Ascending aorta (tissue), 2 donors: ENCODE measurements at places on chromosomes 7 and 10. TPM values are rescaled to one million over a fixed set of nuclear protein-coding genes. Genes with fewer than 3 reads are reported as not detected.
A peak's percentile ranks its signal among the peaks of the same experiment; 100 is the strongest.

PCBD1 gene
- total RNA-seq = 45.8 TPM

RADIL gene
- total RNA-seq = 42.4 TPM

CYP2E1 gene
- total RNA-seq = 11.9 TPM

GRCh38 chr10:46077141-46077554 is 31.1 kb upstream of the MSMB start:
- no peak overlapping the region for H3K4me3 ChIP-seq
- no peaks in the 10 kb centered on the region for H3K36me3 ChIP-seq
- DNase-seq = no peak
- H3K4me1 ChIP-seq = no peaks in the 10 kb centered on the region

DNA sequence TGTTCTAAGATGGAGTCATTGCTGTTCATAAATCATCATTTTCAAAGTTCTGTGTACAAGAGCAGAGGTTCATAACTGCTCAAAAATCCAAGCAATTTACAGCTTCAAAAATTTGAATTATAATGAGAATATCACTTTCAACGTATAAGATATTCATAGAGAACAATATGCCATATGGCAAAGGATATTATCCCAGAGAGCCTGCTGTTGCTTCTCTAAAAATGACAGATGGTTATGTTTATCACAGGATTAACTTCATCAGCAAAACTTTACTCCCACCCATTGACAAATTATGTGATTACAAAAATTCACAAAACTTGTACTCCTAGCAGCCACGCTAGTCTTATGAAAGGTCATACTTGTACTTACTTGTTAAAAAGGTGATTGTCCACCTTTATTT is 105.1 kb downstream of the PIP4K2A start:
- no peaks in the 10 kb centered on the region for H3K4me1 ChIP-seq
- no peak for DNase-seq
- no peak overlapping the region for H3K27ac ChIP-seq

- no peak overlapping the region for H3K4me3 ChIP-seq
- DNase-seq = no peak
- H3K27me3 ChIP-seq = no peaks in the 10 kb centered on the region
- H3K27ac ChIP-seq = no peak overlapping the region
Measured at GRCh38 chr10:116909307-116909706, 60.0 kb downstream of the ENO4 start.

DNA sequence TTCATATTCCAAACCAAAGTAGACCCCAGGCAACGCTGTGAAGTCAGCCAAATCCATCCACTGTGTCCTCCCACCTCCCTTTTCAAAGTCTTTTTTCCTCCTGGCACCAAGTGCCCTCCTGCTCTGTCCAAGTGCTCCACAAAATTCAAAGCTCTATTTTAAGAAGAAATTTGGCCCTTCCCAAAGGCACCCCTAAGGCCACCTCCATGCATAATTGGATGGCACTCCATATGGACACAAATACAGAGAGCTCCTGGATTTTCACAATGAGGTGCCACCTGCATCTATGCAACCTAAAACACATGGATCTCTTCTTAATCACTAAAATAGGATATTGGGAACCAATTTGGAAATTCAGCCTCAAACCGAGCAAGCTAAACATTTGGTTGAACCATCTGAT is 121.6 kb downstream of the RELN start:
- H3K4me3 ChIP-seq = no peak overlapping the region
- H3K27ac ChIP-seq = no peak overlapping the region
- H3K36me3 ChIP-seq = no peaks in the 10 kb centered on the region

DNA sequence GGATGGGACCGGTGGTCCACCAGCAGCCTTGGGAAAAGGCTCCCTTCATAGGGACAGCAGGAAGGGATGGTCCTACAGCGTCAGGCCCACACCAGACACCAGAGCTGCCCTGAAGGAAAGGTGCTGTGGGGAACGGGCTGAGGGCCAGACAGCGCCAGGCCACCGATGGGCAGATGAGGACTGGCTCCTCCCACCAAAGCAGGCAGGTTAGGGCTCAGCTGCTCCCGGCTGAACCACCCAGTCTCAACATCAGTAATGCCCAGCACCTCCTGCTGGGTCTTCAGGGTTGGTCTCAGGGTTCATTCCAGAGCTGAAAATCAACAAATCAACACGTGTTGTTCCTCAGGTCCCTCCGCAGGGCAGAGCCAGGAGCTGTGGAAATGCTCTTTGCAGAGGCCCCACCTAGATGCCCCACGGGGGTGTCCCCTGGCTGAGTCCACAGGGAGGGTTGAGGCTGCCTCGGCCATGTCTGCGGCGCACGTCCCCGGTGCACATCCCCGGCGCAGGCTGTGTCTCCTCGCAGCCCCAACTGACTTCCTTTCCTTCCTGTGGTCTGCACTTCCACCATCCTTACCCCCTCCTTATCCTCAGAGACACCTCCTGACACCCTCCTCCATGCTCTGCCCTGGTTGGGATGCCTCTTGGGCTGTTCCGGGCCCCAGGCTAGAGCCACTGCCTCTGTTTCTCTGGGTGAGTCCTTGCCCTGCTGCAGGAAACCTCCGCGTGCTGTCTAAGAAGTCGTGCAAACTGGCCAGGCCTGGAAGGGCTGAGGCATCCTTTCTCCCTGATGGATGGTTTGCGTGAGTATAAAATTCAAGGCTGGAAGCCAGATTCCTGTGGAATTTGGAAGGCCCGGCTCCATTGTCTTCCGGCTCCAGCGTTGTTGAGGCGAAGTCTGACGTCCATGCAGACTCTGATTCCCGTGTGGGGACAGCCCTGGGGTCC is 32.8 kb upstream of the CFAP46 start:
- H3K36me3 ChIP-seq = no peaks in the 10 kb centered on the region
- no peak overlapping the region for H3K4me3 ChIP-seq
- H3K27me3 ChIP-seq = no peaks in the 10 kb centered on the region
- no peak for DNase-seq
- H3K27ac ChIP-seq = no peak overlapping the region
- H3K4me1 ChIP-seq = no peaks in the 10 kb centered on the region

DNA sequence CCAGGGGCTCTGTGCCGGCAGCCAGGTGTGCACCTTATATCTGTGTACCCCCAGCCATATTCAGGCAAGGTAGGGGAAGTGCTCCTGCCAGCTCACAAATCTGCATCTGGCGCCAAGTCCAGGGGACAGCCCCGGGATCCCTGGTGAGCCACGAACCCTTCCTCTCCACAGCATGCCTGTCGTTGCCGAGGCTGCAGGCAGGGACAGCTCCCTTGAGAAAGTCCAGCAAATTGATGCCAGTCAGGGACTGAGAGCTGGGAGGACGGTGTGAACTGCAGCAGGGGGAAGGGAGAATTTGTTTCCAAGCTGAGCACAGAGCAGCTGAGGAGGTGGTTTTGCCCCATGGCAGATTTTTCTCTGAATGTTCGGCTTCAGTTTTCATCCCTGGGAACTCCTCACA is 919 bp downstream of the PLA2G12B start:
- no peaks in the 10 kb centered on the region for H3K36me3 ChIP-seq
- DNase-seq = no peak
- no peaks in the 10 kb centered on the region for H3K4me1 ChIP-seq
- no peaks in the 10 kb centered on the region for H3K27me3 ChIP-seq

GRCh38 chr7:65955718-65956117 is 26.3 kb downstream of the GUSB start:
- DNase-seq = no peak
- H3K4me1 ChIP-seq = no peaks in the 10 kb centered on the region
- no peak overlapping the region for H3K27ac ChIP-seq

DNA sequence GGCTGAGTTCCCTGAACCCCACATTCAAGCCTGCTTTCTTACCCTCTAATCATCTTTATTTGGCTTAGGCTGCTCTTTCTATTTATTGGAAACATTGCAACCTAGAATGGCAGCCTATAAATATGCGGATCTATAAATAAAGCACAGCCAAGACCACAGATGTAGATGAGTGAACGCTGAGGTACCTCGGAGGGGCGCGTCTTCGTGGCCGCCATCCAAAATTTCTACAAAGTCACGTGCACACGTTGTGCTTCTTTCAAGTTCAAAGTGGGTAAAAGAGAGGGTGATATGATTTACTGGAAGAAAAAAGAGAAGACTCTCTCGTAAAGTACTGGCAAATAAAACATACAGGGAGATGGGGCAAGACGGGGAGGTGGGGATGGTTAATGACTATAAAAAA is 132.6 kb upstream of the RSU1 start:
- no peak for DNase-seq
- H3K36me3 ChIP-seq = no peaks in the 10 kb centered on the region
- no peak overlapping the region for H3K27ac ChIP-seq
- no peaks in the 10 kb centered on the region for H3K27me3 ChIP-seq

DNA sequence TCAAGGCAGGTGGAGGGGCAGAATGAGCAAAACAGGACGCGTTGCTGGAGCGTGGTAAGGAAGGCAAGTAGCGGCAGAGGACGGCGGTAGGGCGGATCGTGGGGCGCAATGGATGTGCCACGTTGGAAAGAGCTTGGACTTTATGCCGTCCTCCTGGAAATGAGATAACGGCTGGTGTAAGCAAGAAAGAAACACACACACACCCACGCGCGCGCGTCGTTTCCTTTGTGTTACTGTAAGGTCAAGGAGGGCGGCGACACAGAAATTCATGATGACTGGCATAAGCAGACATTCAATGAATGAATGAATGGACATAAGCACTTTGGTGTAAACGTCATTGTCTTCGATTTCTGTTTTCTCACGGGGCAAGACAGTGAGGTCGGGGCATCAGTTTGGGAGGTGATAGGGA is 683 bp upstream of the ENTPD7 start:
- H3K4me3 ChIP-seq = peak overlapping the region; percentile 71
- H3K36me3 ChIP-seq = no peaks in the 10 kb centered on the region
- H3K4me1 ChIP-seq = no peaks in the 10 kb centered on the region
- peak; percentile 81 for DNase-seq

- peaks cover 77% of the 10 kb centered on the region for H3K36me3 ChIP-seq
- DNase-seq = no peak
- no peak overlapping the region for H3K27ac ChIP-seq
- no peaks in the 10 kb centered on the region for H3K4me1 ChIP-seq
Measured at GRCh38 chr10:77821551-77821950, 105.0 kb downstream of the DLG5 start.

DNA sequence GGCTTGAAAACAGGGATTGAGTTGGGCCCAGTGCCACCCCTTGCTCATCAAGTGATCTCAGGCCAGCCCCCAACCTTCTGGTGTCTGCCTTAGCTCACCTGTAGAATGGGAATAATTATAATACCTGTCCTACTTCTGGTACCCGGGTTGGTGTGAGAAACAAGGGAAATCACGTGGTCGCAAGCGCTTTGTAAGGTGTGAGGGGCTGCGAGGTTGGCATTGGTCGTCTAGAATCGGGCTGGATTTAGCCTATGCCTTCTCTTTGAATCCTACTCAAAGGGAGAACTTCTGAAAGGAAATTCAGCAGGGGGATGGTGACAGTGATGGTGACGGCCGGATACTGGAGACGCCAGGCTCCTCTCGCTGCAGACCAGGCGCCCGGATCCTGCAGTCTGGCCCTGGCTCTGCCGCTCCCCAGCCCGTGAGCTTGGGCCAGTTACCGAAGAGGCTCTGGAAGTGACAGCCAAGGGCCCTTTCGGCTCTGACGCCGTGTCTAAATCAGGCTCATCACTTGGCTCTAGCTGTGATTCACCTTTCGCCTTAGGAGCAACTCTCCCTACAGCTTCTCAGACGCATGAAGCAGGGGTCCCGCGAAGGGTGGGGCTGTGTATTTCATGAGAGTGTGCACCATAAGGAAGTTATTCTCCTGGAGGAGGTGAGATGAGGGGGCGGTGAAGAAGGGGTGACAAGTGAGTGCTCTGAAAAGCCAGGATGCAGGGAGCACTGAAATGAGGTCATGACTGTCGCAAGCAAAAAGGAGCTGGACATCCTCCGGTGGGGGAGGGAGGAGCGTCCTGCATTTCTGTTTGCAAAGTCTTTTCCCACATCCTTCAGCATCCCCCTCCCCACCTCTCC is 4.0 kb upstream of the CREB5 start:
- H3K27ac ChIP-seq = peak overlapping the region; percentile 87
- H3K4me1 ChIP-seq = peaks cover 6% of the 10 kb centered on the region
- no peak for DNase-seq
- H3K27me3 ChIP-seq = no peaks in the 10 kb centered on the region
- peak overlapping the region; percentile 86 for H3K4me3 ChIP-seq
